ENCODE measurements at places on chromosomes 6 and 20.

DNA sequence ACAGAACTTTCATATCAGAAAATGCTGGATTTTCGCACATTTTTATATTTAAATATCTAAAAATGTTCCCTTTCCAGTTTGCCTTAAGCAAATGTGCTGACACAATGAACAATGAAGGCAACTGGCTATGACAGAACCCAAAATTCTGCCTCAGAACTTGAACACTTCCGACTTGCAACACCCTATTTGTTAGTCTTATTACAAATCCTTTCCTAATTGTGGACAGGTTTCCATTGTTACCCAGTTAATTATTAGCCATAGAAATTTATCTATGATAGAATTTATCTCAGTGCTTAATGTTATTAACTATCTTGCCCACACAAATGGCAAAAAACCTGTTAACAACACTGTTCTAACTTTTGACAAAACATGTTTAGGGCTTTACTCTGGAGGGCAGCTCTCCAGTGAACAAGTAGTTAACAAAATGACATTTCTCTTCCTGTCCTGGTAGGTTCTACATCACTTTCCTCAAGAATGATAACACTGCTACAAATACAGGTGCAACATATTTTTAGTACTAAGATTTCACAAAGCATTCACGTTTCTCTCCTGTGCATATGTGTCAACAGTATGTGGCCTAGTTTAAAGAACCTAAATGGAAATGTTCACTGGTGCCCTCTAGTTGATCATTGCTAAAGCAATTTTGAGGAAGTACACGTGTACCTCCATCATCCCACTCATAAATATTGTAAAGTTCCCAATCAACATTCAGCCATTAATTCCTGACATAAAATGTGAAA lies 58.4 kb downstream of the HIVEP2 start:
- DNase-seq = no peak

- no peak for DNase-seq
Observed at GRCh38 chr20:32271620-32272019, 5.8 kb upstream of the KIF3B start.

DNA sequence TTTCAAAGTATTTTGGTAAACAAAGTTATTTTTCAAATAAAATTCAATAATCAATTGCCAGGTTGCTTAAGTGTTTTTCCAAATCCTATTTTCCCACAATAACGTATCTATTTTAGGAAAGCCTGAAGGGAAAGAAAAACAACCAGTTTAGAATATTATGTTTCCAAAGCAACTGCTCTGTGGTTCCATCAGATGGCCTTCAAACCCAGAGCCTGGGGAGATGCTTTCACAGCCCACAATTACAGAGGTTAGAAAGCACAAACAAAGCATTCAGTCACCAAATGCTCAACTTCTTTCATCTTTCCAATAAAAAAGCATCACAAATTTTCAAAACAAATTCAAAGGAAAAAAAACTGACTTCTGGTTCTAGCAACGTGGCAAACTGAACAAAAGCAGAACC lies 66.0 kb downstream of the ELOVL5 start:
- DNase-seq = no peak

DNA sequence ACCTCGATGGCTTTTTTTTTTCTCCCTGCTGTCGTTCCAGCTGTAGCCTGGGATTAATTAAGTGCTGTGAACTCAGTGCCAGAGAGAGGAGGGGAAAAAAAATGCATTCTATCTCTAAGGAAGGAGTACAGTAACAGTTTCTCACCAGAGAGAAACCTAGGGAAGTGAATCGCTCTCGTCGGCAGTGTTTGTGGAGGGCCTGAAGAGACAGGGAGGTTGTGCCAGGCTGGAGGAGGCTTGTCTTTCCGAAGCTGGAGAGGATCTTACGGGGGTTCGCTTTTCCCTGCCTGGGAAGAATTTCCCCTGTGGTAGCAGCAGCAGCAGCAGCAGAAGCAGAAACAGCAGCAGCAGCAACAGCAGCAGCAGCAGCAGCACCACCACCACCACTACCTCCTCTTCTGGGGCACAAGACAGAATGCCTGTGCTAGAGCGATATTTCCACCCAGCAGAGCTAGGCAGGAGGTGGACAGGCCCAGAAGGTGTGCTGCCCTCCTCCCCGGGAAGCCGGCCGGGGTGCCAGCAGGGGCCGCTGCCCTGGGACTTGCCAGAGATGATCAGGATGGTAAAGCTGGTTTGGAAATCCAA lies 186.5 kb downstream of the PDE7B start:
- DNase-seq = no peak

DNA sequence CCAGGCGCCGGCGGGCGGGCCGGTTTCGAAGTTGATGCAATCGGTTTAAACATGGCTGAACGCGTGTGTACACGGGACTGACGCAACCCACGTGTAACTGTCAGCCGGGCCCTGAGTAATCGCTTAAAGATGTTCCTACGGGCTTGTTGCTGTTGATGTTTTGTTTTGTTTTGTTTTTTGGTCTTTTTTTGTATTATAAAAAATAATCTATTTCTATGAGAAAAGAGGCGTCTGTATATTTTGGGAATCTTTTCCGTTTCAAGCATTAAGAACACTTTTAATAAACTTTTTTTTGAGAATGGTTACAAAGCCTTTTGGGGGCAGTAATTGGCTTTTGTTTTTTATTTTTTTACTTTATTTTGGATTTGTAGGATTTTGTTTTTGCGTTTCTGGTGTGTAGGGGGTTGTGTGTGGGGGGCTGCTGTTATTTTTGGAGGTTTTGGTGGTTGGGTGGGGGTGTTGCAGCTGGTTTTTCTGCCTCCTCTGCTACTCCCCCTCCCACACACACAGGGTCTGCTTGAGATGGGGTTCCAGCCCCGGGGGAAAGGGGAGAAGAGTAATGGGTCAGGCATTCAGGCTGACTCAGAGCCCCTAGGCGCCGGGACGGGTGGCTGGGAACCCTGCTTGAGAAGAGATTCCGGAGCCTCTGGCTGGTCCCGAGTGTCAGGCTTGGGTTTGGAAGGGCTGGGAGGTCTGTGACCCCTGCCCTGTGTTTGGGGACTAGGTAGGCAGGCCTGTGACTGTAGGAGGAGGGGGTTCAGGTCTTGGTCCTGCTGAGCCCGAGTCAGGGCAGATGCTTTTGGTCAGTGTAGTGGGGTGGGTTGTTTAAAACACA lies 2.0 kb downstream of the CEBPB start:
- peak; percentile 86 for DNase-seq

DNA sequence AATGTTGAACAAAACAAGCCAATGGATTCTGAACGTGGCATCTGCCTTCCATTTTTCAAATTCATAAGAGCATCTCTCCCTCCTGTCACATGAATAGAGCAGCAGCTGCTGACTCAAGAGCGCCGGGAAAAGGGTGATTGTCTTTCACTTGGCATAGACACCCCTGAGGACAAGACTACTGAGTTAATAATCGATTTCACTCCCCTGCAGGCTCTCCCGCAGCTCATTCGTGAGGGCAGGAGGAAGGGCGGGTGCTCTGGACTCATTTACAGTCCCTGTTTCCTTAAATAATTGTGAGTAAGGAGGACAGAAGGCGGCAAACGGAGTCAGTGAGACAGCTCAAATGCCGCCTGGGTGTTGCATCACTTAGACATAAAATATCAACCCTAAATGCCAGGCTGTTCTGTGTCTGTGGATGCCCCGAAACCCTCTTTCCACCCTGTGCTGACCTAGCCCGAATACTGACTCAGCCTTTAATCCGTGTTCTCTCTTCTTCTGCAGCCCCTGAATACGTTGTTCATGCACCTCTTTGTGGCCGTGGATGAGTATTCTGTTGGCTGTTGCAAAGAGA lies 21.6 kb downstream of the CFAP61 start:
- DNase-seq = no peak

Data from naive thymus-derived CD8-positive, alpha-beta T cell (primary cell).